Activated CD4-positive, alpha-beta T cell treated with anti-CD3 and anti-CD28 coated beads, Interleukin-2, amount 10 ng/mL, durations not matched to agents 7 days and 5 days (primary cell): ENCODE measurements at places on chromosomes 12 and 14. TPM values are rescaled to one million over a fixed set of nuclear protein-coding genes. Genes with fewer than 3 reads are reported as not detected.

The BHLHE41 gene
- not detected for total RNA-seq

The ATG2B gene
- total RNA-seq, result 18.9 TPM

The ERC1 gene
- total RNA-seq, result 38.7 TPM

- DNase-seq, result no peak
Observed at GRCh38 chr12:69115951-69116350, 123.4 kb upstream of the CPSF6 start.

GRCh38 chr14:92615451-92615850 lies 101.9 kb downstream of the RIN3 start:
- peak; percentile 89 for DNase-seq

GRCh38 chr14:76653875-76654572 lies 107.2 kb upstream of the VASH1 start:
- DNase-seq, result no peak

The GLIPR1L2 gene
- 0.75 TPM for total RNA-seq

The BEST3 gene
- total RNA-seq, result not detected

- DNase-seq, result no peak
Observed at GRCh38 chr12:70267550-70267949, 24.3 kb downstream of the CNOT2 start.

The SLC2A3 gene
- 230 TPM for total RNA-seq

GRCh38 chr14:82500222-82500621 lies 966.6 kb upstream of the SEL1L start:
- DNase-seq, result no peak

- DNase-seq, result no peak
Observed at GRCh38 chr12:106126441-106127337, 12.1 kb downstream of the NUAK1 start.

GRCh38 chr12:59500915-59501314 lies 94.9 kb upstream of the SLC16A7 start:
- no peak for DNase-seq

- DNase-seq, result no peak
Observed at GRCh38 chr14:71339650-71340415, 432.6 kb downstream of the PCNX1 start.

DNA sequence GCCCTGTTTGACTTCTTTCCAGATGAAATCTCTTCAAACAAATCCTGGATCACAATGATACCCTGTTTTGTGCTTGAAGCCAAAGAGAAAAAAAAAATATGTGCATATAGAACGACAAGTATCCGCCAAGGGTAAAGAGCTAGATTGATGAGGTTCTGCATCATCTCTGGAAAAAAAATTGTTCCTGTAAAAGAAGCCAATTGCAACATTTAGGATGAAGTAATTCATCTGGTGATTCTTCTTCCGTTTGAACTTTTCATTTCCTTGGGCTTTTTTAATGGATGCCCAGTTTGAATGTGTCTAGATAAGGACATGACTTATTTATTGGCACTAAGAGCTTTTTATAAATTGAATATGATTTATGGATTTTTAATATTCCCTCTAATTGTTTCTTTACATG lies 38.1 kb upstream of the NPAS3 start:
- no peak for DNase-seq

The CISTR gene
- not detected for total RNA-seq

The LHX5 gene
- not detected for total RNA-seq

DNA sequence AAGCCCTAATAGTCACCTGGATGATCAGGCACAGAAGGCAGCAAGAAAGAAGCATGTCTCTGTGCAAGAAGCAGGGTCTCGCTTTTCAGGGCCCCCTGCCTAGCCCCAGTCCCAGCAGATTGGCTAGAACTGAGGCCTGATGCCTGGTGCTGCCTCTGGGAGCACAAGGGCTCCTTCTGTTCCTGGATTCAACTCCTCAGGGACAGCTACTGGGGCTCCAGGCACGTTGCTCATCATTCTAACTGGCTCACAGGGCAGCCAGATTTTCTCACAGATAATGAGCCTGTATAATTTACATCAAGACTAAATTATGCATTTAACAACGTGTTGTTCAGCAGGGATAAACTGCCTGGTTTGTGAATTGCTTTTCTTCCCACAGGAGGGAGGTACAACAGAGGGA lies 106.5 kb upstream of the PLXNC1 start:
- no peak for DNase-seq

DNA sequence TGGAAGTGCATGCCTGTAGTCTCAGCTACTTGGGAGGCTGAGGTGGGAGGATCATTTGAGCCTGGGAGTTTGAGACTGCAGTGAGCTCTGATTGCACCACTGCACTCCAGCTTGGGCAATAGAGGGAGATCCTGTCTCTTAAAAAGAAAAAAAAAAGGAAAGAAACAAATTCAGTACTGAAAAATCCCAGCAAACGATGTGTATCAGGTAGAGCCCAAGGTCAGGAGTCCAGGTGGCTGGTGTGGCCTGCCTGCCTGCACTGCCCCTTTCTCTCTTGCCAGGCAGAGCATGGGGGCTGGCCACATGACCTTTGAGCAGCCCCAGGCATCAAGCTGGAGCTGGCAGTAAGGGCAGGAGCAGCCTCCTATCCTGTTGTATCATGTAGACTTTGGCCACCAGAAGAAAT lies 31.8 kb downstream of the ELK3 start:
- DNase-seq, result no peak

The HEATR5A gene
- total RNA-seq, result 9.6 TPM

The GAS2L3 gene
- total RNA-seq, result 6.5 TPM

DNA sequence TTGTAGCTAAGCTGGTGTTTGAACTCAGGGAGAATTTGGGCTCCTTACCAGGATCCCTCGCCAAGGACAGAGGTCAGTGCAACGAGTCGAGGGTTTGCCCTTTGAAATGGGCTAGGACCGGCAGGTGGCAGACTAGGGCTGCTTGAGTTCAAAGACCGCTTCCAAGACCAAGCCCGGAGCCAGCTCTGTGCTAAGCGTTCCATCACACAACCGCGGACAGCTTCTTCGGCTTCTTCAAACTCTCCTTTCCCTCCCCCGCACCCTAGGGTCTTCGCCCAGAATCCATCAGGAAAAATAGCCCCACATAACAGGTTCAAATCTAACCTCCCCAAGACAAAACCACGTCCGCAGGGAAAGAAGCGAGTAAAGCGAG lies 705 bp upstream of the FLVCR2 start:
- DNase-seq, result peak; percentile 78

The ALG10 gene
- 17.5 TPM for total RNA-seq

GRCh38 chr14:99564926-99565259 lies 39.1 kb downstream of the CCDC85C start:
- no peak for DNase-seq

The TDRD9 gene
- total RNA-seq, result 0.60 TPM

DNA sequence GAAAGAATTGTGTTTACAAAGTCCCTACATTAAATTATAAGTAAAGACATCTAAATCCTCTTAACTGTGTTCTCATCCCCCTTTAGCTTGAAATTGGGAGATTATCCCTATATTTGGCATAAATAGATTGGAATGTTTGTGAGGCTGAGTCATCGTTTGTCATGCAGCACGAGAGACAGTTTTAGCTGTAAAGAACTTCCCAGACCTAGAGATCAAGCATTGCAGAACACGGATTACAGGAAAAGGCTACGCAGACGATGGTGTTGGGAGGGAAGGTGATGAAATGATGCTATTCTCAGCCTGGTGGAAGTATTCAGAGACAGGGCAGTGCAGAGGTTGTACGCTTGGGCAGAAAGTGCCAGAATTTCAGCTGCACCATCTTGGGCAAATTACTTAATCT lies 93.8 kb downstream of the PTPRB start:
- no peak for DNase-seq

DNA sequence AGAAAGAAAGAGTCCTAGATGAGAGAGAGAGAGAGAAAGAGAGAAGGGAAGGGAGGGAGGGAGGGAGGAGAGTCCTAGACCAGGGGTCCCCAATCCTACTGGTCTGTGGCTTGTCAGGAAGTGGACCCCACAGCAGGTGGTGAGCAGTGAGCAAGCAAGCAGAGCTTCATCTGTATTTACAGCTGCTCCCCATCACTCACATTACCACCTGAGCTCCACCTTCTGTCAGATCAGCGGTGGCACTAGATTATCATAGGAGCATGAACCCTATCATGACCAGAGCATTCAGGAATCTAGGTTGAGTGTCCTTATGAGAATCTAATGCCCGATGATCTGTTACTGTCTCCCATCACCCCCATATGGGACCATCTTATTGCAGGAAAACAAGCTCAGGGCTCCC lies 39.2 kb upstream of the AMN1 start:
- no peak for DNase-seq

GRCh38 chr14:61247935-61248334 lies 33.2 kb downstream of the TMEM30B start:
- no peak for DNase-seq

GRCh38 chr14:91420686-91421085 lies 3.1 kb upstream of the CCDC88C start:
- peak; percentile 5 for DNase-seq

- no peak for DNase-seq
Observed at GRCh38 chr12:5226581-5226980, 182.9 kb downstream of the KCNA5 start.

- DNase-seq, result no peak
Observed at GRCh38 chr14:30630248-30630647, 8.1 kb downstream of the SCFD1 start.
